ENCODE measurements at places on chromosomes 1 and 21.

GRCh38 chr1:97743129-97743528, 177.7 kb downstream of the DPYD start:
- DNase-seq, result no peak

- DNase-seq, result no peak
These were observed 315.0 kb upstream of the POU3F1 start for GRCh38 chr1:38361566-38361965.

GRCh38 chr1:153395136-153395685, 4.3 kb upstream of the S100A8 start:
- DNase-seq, result peak; percentile 41

DNA sequence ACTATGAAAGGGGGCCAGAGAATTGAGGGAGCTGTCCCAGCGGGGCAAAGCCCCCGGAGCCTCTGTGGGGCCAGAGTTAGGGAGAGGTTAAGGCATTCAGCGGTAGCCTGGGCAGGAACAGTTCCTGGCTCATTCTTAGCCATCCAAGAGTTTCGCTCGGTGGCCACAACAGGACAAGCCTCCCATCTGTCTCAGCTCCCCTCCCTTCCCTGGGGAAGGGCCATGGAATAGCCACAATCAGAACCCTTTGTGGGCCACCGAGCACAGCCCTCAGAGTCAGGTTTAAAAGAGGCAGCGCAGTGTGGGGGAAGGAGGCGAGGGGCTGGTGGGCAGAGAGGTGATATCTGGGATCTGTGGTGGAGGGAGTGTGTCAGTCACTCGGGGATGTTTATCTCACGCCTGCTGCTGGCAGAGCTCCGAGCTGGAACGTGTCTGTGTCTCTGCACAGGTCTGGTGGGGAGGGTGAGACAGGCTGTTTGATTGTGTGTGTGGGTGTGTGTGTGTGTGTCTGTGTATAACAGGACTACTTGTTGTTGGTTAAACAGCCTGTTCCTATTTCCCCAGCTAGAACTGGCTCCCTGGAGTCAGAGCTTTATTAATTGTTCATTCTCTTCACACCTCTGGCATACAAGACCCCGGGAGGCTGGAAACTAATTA, 49.6 kb upstream of the GOLT1A start:
- no peak for DNase-seq

DNA sequence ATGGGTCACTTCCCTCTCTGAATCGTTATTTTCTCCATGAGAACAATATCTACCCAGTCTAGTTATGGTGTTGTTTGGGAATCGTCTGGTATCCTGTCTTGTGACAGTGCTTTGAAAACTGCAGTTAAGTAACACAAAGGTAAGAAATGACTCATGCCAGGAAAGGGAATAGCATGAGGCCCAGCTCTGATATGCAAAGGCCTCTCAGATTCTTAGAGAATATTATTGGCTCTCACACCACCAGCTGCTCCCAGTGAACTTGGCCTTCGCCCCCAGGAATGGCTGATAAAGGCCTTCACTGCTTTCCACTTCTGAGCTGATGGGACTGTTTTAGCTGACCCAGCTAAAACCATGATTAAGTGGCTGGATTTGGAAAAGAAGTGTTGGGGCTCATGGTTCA, 27.1 kb downstream of the NEK2 start:
- peak; percentile 64 for DNase-seq

- no peak for DNase-seq
These were observed 43.0 kb upstream of the TARS2 start for GRCh38 chr1:150444232-150444631.

- DNase-seq, result no peak
These were observed 529.2 kb downstream of the USP25 start for GRCh38 chr21:16258844-16259611.

- peak; percentile 62 for DNase-seq
These were observed 28.3 kb downstream of the VANGL2 start for GRCh38 chr1:160428655-160429054.

DNA sequence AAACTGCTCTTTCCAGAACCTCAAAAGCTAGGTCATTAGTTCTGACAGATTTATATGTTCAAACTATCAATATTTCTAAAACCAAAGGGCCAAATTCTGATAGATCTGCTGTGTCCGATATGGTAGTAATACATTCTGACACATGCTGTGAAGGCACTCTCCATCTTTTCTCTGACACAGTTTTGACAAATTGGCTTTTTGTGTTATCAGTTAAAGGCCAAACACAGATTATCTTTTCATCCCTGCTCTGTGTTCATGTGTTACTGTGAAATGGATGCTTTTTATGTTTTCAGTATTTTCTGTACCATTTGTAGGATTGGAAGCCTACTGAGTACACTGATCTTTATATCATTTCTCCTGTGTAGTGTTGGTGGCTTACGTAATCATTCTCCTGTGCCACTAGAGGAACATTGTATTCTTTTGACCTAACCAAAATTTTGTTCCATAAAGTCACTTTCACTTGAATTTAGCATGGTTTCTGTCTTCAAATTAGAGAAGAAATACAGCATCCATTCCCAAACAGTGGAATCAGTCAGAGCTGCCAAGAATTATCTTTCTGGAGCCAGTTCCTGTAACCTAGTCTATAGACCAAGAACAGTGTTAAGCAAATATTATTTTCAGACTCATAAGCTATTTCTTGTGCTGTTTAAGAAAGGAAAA, 137.2 kb downstream of the ADGRL2 start:
- DNase-seq, result no peak

DNA sequence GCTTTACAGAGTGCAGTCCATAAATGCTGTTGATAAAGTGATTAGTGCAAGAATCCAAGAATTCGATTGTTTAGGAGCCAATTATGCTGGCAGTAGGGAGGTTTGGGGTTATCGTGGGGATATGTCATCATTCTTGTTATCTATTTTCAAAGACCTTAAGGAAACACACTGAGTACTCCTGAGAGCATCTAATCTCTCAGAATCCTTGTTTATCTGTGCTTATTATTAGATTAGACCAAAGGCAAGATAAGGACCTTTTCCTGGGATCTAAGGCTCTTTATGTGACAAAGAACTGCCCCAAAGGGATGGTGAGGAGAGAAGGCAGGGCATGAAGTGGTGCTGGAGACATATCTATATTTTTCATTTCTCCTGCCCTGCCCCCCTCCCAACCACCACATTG, 139.1 kb downstream of the TSEN15 start:
- DNase-seq, result no peak

- peak; percentile 93 for DNase-seq
These were observed 285.0 kb upstream of the NR5A2 start for GRCh38 chr1:199742547-199742946.

GRCh38 chr1:26690576-26691031, 5.2 kb upstream of the ARID1A start:
- no peak for DNase-seq

- DNase-seq, result no peak
These were observed 39.8 kb upstream of the C1orf105 start for GRCh38 chr1:172380441-172381244.

GRCh38 chr1:12712929-12713328, 3.0 kb upstream of the AADACL3 start:
- no peak for DNase-seq

GRCh38 chr1:156844638-156845037, 14.3 kb downstream of the INSRR start:
- DNase-seq, result no peak

DNA sequence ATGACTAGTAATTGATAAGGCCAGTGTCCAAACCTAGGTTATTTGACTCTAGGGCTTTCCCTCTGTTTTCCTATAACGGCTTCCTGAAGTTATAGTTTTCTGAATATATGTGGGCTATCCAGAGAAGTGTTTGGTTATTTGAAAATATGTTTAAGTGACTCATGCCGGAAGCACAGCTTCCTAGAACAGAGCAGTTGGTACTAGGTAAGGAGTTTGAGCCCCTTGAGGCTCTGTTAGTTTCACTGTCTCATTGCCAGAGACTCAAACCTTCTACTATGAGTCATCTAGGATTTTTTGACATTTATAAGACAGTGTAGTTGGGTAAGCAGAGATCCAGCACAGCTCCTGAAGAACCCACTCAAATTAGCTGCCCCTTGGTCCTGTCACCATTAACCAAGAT, 27.1 kb upstream of the LEPR start:
- peak; percentile 70 for DNase-seq

GRCh38 chr1:71494163-71494562, 413.3 kb upstream of the ZRANB2 start:
- DNase-seq, result peak; percentile 35

GRCh38 chr1:29550119-29550841, 314.0 kb downstream of the PTPRU start:
- DNase-seq, result no peak

DNA sequence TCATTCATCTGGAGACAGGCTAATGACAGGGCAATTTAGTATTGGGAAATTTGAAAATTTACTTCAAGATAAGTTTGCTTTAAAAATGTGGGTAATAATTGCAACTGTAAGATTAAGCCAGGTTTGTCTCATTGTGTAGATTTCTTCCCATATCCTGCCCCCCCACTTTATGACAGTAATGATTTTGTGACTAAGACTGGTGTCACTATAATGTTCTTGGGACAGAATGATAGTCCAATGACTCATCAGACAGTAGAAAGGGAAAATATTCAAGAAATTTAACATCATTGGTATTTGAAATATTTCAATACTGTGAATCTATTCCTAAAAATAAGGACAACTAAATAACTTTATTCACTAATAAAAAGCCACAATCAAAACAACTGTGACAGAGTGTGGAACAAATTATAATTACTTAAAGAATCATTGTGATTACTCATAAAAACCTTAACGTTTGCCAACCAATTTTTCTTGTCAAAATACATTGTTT, 36.7 kb downstream of the FH start:
- DNase-seq, result no peak

- DNase-seq, result no peak
These were observed 215.5 kb upstream of the GALNT2 start for GRCh38 chr1:229851511-229851910.

DNA sequence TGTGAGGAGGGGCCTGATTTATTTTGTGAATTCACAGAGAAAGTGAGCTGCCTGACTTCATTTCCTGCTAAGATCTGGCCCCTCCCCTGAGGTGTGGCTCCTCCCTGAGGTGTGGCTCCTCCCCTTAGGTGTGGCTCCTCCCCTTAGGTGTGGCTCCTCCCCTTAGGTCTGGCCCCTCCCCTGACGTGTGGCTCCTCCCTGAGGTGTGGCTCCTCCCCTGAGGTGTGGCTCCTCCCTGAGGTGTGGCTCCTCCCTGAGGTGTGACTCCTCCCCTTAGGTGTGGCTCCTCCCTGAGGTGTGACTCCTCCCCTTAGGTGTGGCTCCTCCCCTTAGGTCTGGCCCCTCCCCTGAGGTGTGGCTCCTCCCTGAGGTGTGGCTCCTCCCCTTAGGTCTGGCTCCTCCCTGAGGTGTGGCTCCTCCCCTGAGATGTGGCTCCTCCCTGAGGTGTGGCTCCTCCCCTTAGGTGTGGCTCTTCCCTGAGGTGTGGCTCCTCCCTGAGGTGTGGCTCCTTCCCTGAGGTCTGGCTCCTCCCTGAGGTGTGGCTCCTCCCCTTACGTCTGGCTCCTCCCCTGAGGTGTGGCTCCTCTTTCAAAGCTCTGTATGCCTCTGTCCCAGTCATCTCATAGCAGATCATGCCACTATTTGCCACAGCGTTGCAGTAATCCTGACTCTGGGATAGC, 26.9 kb upstream of the LRRC3 start:
- DNase-seq, result peak; percentile 63

DNA sequence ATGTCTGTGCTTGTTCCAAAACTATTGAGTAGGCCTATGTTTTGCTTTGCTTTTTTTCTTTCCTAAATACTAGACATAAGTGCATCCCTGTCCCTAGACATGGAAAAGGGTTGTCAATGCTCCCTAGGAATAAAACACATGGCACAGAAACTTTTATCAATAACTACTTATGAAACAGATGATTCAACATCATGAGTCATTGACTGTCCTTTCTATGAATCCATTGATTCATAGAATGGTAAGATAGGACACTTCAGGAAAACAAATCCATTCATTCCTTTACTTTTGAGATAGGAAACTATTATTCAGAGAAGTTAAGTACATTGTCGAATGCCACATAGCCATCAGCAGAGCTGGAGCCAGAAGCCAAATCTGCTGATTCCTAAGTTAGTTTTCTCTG, 147.5 kb downstream of the TSEN15 start:
- DNase-seq, result no peak

- no peak for DNase-seq
These were observed 30.1 kb downstream of the SPSB1 start for GRCh38 chr1:9322661-9323244.

DNA sequence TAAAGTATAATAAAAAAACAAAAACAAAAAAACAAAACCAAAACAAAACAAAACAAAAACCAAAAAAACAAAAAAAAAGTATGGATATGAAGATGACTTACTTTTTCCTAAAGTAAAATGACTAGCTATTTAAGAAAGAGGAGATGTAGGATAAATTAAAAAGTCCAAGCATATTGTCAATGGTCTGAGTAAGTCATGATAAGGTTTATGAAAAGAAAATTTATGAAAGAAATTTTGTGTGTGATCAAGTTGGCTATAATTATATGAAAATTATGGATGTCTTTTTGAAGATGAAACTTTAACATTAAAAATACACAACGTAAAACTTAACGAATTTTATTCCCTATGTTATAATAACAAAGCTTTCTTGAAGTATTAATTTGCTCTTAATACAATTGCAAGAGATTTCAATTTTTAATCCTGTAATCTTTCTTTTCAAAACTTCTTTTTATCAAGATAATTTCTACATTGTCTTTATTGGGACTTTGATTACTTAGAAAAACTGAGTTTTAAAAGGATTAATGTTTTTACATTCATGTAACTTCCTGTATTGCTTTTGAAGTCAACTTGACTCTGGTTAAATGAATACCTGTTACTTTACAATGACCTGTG, 200.9 kb upstream of the IVNS1ABP start:
- peak; percentile 13 for DNase-seq

DNA sequence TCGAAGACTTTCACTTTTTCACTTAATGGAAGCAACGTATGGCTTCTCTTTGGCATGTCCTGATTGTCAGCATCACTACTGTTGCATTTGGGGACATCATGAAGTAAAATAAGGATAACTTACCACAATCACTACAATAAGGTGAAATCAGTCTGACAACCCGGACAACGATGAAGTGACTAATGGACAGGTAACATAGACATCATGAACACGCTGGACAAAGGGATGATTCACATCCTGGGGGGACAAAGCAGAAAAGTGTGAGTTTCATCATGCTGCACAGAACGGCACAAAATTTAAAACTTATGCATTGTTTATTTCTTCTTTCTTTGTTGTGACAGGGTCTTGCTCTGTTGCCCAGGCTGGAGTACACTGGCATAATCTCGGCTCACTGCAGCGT, 53.9 kb downstream of the FH start:
- no peak for DNase-seq

DNA sequence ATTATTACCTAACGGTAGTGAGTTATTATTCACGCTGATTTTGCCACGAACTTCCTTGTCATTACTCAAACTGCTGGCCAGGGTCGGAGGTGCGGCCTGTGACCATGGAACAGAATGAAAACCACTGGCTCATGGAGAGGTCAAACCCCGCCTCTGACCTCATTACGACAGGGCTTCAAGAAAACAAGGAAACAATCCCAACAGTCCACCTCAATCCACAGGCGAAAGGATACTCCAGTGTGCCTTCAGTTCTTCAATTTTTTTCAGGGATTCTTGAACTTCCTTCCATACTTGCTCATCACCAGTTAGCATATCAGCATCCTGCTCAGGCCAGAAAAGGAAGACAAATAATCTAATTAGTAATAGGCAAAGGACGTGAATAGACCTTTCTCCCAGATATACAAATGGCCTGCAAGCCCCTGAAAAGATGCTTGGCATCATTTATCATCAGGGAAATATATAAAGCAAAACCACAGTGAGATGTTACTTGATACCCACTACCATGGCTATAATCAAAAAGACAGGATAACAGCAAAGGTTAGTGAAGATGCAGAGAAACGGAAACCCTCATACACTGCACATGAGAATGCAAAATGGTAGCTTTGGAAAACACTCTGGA, 643.4 kb downstream of the SMYD3 start:
- no peak for DNase-seq
